ENCODE measurements at places on chromosomes 2 and 18.
A peak's percentile ranks its signal among the peaks of the same experiment; 100 is the strongest.

- no peak for DNase-seq
Measured at GRCh38 chr2:21277068-21278056, 153.6 kb downstream of the TDRD15 start.

DNA sequence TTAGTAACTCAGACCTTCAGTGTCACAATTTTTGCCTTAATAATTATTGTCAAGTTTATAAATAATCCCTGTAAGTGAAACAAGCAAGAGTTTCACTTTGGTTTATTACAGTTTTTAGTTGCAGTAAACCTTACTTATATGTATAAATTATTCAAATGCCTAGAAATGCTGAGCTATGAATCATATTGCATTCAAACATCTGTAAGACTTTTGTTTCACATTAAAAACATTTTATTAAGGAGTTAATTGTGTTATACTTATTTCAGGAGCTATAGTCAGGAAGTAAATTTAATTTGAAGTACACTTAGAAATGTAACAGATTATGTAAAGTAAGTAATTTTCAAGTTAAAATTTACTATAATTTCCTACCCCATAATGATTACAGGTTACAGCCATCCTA, 3.9 kb upstream of the ETAA1 start:
- DNase-seq, result no peak

GRCh38 chr18:9058406-9058805, 44.1 kb upstream of the NDUFV2 start:
- peak; percentile 2 for DNase-seq

- no peak for DNase-seq
Measured at GRCh38 chr18:58452454-58453166, 176.3 kb downstream of the ALPK2 start.

- no peak for DNase-seq
Measured at GRCh38 chr2:217743407-217743806, 259.4 kb downstream of the TNS1 start.

- DNase-seq, result no peak
Measured at GRCh38 chr2:239200646-239201530, 199.9 kb downstream of the HDAC4 start.

DNA sequence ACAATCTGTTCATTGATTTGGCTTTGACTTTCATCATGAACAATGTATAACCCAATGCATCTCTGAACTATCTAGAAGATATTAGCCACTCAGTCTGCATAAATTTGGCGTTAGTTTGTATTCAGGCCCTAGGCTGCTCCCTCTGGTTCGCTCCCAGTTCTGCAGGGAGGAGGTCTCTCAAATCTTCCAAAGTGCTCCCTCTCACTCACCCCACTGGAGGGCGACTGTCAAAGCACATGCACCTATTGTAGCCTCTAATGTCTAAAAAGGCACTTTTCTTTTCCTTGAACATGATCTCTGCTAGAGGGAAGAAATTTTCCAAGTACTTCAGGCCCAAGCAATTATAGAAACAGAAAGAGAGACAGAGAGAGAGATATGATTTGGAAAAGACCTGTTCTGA, 291.5 kb downstream of the TDRD15 start:
- DNase-seq, result no peak

DNA sequence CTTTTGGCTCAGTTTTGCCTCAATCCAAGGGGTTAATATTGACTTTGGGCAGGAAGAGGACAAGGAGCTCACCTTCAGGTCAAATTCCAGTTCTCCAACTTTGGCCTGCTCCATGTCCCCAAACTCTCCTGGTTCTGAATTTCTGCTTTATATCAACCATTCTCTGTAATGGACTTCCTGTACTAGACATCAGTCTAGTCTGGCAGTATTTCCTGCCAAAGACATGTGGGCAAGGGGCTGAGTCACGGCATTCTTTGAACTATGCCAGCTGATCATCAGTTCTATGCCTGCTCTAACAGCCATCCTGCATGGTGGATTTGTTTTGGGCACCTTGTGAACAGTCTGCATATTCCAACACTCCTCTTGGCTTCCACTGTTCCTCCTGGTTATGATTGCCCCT, 199.4 kb downstream of the ZEB2 start:
- no peak for DNase-seq

GRCh38 chr2:240811346-240812300, 8.4 kb downstream of the KIF1A start:
- no peak for DNase-seq

DNA sequence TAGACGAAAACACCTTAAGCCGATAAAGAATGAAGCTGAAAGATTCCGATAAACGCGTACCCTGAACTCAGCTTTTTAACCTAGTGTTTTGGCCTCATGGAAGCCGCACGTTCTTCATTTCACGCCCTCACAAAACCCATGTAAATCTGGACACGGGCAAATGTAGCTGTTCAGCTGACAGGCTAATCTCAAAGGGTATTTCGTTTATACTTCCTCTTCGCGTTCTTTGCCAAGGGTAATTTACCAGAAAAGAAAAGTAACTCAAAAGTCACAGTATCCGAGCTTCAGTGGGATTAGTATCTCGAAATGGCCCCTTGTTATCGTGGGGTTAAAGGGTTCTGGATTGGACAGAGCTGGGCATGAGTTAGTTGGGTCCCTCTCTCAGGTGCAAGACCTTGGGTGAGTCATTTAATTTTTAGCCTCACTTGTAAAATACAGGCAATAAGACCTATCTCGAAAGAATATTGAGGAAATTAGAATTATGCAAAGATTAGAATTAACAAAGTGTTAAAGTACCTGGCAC, 22.0 kb upstream of the STPG4 start:
- no peak for DNase-seq

DNA sequence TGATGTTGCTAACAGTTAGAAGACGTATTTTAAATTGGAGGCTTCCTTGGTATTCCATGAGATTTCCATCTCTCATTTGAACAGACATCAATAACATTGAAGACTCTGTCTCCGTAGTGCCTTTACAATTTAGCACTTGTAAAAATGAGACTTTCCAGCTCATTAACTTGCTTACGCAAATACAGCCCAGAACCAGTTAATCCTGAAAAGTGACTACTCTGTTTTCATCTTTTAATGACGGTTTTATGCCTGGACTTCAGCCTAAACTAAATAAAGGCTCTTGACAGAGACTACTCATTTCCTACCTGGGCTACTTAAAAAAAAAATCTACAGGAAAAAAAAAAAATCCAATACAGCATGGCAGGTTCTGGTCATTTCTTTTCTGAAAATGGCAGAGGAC, 148.6 kb downstream of the LRATD1 start:
- DNase-seq, result peak; percentile 68
